GM18507 (cell line): ENCODE measurements at places on chromosomes 4 and X.

- peak; percentile 36 for DNase-seq
Observed at GRCh38 chr4:70734168-70734954, 12.6 kb downstream of the RUFY3 start.

DNA sequence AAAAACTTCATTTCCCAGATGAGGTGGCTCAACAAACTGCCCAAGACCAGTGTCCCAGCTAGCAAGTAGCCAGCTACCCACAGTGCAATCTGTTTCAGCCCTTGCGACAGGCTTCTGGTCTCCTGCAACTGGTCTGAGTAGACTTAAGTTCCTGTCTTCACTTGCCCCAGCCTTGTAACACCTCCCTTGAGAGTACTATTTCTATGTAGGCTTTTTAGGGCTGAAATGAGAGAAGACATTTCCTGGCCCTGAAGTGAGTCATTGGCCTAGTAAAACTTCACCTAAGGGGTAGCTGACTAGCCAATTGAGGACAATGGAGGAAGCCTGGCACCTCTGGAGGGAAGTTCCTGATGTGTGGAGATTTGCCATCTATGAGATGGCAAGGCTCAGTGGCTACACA is 80.1 kb upstream of the STIM2 start:
- DNase-seq, result no peak

DNA sequence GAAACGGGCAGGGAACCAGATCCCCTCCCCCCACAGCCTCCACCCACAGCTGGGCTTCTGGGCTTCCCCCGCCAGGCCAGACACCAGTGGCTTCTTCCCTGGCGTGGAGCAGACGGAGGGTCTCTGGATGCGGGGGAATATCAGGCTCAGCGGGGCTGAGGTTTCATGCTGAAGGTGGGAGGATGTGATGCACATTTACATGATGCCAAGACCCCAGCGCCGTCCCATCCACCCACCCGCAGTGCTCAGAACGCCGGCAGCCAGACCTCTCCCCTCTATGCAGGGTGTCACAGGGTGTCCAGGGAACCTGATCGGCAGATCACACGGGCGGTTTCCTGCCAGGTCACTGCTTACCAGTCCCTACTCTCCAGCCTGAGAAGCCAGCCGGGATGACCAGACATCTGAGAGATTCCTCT is 12.8 kb upstream of the TNIP2 start:
- no peak for DNase-seq

GRCh38 chr4:3791910-3792542 is 25.8 kb downstream of the ADRA2C start:
- DNase-seq, result no peak

GRCh38 chr4:99473131-99473530 is 37.7 kb upstream of the C4orf17 start:
- no peak for DNase-seq

- no peak for DNase-seq
Observed at GRCh38 chr4:38919494-38919893, 51.9 kb downstream of the FAM114A1 start.

DNA sequence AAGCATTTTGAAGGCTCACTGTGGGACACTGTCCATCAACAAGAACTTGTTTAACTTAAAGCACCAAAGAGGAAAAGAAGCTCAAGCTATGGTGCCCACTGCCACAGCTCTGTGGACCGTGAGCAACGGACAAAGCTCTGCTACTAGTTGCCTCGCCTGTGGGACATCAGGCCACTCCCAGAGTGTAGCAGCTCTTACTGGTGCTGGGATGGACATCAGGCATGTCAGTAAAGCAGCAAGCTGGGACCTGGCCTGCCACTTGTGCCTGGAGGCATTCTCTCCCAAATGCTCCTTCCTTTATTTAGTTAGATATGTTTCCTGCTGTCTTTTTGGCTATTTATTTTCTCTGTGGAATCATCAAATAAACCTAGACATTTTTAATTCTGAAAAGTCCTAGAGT is 46.7 kb downstream of the TMEM154 start:
- no peak for DNase-seq

GRCh38 chr4:152014280-152014679 is 253.5 kb upstream of the GATB start:
- peak; percentile 30 for DNase-seq

DNA sequence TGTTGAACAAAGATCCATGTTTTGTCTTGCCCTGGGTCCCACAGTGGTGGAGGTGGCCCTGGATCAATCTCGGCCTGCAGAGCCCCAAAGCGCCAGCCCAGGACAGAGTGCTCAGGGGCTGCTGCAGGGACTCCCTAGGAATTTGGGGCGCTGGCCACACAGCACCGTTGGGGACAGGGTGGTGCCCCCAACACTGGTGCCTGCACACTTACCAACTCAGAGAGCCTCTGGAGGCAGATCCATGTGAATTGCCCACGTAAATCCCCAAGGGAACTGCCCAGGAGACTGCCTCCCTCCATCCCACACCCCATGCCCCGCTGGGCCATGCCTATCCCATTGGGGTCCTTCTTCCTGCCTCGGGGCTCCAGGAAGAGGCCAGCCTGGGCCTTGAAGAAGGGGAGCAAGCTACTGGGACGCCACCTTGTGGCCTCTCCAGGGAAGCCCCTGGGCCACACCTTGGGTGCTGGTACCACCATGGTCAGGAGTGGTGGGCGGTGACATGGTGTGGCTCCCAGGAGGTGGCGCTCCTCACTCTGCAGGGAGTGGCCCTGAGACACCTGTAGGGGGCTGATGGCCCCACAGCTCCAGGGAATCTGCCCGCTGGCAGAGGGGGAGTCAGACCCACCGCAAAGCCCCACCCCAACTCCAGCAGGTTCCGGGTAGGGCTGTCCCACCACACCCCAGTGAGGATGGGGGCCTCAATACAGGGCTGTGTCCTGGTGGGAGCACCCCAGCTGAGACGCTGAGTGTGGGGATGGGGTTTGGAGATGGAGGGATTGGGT is 22.8 kb downstream of the CFAP99 start:
- peak; percentile 93 for DNase-seq

DNA sequence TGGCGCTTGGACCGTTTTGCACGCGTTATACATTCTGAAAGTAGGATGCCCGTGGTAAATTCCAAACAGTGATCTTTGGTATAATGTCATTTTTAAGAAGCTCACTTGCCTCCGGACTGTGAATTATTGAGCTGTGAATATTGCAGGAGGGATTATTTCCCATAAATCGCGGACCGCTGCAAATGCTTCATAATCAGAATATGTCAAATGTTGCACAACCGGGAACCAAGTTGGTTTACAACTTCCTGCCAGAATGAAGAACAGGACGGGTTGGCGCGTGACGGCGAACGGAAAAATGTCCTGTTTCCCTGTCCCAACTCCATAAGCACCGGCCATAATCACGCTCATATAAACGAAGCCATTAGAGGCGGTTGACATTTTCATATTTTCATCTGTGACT is 67.6 kb downstream of the SHOX start:
- DNase-seq, result no peak

GRCh38 chr4:183821076-183821853 is 83.8 kb upstream of the STOX2 start:
- no peak for DNase-seq

DNA sequence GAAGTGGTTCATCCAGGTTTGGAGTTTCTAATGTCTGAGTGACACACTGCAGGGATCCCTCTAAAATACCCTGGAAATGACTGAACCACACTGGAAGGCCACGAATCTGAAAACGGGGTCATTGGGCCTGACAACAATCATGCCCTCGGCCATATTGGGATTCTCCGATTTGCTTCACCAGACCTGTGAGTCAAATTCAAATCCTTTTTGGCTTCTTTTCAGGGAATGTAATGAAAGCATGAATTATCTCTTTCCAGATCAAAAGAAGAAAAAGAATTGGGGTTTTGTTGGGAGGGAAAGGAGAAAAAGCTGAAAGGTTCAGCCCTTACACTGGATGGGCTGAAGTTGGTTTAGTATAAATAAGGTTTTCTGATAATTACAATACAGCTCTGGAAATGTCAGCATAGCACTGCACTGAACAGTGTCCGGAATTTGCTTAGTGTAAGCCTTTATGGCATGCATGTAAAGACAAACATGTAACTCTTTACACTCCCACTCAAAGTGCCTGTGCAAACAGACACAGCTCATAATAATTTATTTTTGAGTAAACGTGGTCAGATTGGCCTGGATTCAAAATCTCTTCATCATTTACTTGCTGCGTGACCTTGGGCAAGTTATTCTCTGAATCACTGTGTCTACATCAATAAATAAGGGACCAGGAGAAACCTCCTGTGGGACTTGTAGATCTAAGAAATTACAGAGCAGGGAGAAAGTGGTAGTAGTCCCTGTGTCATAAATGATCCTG is 21.4 kb downstream of the CT47C1 start:
- DNase-seq, result no peak

GRCh38 chrX:13750204-13750603 is 15.7 kb downstream of the OFD1 start:
- DNase-seq, result no peak

GRCh38 chr4:33133723-33134122 is 2413.6 kb downstream of the PCDH7 start:
- no peak for DNase-seq

DNA sequence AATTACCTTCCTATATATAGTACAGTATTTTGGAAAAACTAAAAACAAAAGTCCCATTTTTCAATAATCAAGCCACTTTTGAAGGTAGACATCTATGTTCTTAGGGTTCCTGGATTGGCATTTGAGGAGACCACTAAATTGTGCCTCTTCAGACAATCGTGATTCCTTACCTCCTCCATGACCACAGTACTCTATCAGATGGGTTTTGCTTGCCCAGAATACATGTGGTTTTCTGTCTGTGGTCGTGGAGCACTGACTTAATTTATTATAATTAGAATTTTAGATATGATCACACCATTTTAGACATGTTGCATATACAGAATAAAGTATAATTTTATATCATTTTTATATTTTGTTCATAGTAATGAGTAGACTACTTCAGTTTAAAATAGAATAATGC is 67.9 kb downstream of the NDST3 start:
- DNase-seq, result no peak

- DNase-seq, result no peak
Observed at GRCh38 chr4:45484740-45485139, 639.1 kb downstream of the GABRG1 start.

GRCh38 chrX:120358737-120359456 is 3.0 kb upstream of the ATP1B4 start:
- no peak for DNase-seq

DNA sequence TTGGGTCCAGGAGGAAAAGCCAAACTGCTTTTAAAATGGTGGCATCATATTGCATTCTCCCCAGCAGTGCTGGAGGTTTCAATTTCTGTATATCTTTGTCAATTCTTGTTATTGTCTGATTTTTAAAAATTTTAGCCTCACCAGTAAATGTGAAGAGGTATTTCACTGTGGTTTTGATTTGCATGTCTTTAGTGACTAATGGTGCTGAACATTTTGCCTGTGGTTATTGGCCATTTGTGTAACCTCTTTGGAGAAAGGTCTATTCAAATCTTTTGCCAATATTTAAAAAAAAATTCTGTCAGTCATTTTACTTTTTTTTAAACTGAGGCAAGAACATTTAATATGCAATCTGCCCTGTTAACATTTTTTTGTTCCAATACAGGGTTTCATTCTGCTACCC is 322.1 kb downstream of the TLL1 start:
- DNase-seq, result no peak

GRCh38 chr4:159398236-159398638 is 295.4 kb downstream of the RAPGEF2 start:
- no peak for DNase-seq

GRCh38 chrX:1390621-1391369 is 1.1 kb downstream of the SLC25A6 start:
- DNase-seq, result no peak

DNA sequence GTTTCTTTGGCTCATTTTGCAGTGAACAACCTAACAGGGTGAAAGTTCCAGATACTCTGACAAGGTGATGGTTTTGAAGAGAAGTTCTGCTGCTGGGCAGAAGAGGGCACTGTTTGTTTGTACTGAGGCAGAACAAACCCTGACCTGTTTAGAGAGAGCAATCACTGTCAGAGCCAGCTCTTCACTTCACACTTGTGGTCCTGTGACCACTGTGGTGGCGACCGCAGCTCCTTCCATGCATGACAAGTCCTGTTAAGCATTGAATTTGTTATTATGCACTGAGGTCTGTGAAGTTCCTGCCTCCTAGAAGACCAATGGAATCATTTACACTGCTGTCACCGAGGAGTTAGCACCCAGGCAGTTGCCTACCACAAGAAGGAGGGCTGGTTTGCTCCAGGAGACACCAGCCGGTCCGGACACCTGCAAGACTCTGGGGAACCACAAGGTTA is 86.6 kb downstream of the ZNF330 start:
- DNase-seq, result peak; percentile 60

DNA sequence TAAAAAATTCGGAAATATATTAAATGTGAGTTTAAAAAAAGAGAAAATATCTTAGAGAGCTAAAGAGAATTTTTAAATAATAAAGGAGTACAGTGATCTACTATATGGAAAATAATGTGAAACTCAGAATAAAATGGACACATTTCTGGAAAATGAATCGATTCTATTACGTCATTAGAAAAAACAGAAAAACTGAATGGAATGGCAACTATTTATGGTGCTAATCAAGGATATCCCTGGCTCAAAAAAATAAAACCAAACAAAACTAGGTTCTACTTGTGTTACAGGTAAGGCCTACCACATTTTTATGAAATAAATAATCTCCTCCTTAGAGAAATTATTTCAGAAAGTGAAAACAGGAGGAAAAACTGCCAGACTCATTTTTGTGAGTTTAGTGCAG is 5.5 kb upstream of the SLC7A11 start:
- no peak for DNase-seq

DNA sequence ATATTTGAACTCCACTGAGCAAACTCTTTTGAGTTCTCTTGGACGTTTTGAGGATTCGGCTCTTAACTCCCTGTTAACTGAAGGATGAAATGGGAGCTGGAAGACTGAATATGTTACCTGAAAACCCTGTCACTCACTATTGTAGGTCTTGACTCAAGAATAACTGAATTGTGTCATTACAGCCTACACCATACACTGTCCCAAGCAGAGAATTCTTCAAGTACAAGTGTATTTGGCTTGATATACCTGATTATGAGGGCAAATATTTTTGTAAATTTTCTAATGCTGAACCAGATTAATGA is 276.1 kb downstream of the CFAP299 start:
- no peak for DNase-seq

GRCh38 chr4:16329125-16329796 is 103.0 kb upstream of the TAPT1 start:
- no peak for DNase-seq

DNA sequence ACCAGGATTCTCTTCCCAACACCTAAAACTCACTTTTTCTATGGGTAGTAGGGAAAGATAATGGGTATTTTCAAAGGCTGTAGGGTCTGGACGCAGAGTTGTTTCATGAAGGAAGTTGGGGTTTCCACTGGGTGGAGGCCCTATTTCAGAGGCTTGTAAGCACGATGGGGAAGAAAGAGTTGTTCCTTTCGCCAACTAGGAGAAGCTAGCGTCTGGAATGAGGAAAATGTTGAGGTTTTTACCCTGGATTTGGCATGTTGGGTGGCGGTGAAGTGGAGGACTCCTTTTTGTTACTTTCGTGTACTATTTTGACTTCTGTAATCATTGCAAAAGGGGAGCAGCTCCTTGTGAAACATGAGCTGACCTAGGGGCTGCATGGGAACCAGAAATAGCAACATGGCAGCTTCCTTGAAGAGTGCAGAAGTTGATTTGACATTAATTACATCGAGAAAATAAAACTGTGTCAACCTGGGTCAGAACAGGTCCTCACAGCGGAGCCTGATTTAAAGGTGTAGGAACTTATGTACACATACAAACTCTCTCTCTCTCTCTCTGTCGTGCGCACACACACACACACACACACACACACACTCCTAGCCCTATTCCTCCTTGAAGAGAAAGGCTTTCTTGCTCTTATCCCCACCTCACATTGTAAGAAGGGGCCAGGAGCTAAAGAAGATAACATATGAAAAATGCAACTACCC is 19.1 kb downstream of the VSIG4 start:
- DNase-seq, result no peak

GRCh38 chrX:11053351-11053750 is 57.8 kb upstream of the HCCS start:
- DNase-seq, result no peak
